ENCODE measurements at places on chromosomes 7 and 10.
A peak's percentile ranks its signal among the peaks of the same experiment; 100 is the strongest.

- no peak for DNase-seq
Observed at GRCh38 chr7:130137207-130137606, 66.9 kb downstream of the KLHDC10 start.

DNA sequence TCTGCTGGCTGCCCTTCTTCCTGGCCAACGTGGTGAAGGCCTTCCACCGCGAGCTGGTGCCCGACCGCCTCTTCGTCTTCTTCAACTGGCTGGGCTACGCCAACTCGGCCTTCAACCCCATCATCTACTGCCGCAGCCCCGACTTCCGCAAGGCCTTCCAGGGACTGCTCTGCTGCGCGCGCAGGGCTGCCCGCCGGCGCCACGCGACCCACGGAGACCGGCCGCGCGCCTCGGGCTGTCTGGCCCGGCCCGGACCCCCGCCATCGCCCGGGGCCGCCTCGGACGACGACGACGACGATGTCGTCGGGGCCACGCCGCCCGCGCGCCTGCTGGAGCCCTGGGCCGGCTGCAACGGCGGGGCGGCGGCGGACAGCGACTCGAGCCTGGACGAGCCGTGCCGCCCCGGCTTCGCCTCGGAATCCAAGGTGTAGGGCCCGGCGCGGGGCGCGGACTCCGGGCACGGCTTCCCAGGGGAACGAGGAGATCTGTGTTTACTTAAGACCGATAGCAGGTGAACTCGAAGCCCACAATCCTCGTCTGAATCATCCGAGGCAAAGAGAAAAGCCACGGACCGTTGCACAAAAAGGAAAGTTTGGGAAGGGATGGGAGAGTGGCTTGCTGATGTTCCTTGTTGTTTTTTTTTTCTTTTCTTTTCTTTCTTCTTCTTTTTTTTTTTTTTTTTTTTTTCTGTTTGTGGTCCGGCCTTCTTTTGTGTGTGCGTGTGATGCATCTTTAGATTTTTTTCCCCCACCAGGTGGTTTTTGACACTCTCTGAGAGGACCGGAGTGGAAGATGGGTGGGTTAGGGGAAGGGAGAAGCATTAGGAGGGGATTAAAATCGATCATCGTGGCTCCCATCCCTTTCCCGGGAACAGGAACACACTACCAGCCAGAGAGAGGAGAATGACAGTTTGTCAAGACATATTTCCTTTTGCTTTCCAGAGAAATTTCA lies 1.7 kb downstream of the ADRB1 start:
- DNase-seq: no peak

DNA sequence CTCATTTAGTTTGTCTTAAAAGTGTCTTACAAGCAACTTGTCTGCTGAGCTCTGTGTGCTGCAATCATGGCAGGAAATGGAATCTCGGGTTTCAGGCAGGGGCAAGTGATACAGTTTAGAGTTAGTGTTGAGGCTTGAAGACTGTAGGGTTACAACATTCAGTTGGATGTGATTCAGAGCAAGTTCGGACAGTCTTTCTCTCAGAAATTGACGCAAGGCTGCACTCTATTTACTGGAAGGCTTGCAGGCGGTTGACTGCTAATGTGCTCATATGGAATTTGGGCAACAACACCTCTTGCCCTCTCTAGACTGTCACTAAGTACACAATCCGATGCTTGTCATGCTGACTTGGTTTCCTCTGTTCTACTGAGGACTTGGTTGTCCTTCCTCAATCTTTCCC lies 161.7 kb upstream of the BMPER start:
- peak; percentile 98 for DNase-seq

DNA sequence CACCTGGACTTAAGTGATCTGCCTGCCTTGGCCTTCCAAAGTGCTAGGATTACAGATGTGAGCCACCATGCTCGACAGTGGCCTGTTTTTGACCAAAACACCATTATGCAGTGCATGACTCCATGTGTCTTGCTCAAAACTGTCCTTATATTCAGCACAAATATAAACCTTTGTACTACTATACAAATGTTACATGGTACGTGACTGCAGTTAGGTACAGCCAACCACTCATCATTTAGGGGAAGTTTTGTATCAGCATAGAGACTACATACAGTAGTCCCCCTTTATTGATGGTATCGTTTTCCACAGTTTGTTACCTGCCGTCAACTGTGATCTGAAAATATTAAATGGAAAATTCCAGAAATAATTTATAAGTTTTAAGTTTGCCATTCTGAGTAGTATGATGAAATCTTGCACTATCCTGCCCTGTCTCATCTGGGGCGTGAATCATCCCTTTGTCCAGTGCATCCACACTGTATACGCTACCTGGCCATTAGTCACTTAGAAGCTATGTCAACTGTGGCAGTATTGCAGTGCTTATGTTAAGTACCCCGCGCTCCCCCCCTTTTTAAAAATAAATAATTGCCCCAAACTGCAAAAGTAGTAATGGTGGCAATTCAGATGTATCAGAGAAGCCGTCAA lies 23.3 kb upstream of the ZNF282 start:
- peak; percentile 85 for DNase-seq
